Activated naive CD8-positive, alpha-beta T cell treated with anti-CD3 and anti-CD28 coated beads, Interleukin-2, amount 50 U/mL, for 16 hours (primary cell): ENCODE measurements at places on chromosomes 1 and 21.

- DNase-seq: no peak
Observed at GRCh38 chr1:200892546-200892945, 2.2 kb upstream of the INAVA start.

DNA sequence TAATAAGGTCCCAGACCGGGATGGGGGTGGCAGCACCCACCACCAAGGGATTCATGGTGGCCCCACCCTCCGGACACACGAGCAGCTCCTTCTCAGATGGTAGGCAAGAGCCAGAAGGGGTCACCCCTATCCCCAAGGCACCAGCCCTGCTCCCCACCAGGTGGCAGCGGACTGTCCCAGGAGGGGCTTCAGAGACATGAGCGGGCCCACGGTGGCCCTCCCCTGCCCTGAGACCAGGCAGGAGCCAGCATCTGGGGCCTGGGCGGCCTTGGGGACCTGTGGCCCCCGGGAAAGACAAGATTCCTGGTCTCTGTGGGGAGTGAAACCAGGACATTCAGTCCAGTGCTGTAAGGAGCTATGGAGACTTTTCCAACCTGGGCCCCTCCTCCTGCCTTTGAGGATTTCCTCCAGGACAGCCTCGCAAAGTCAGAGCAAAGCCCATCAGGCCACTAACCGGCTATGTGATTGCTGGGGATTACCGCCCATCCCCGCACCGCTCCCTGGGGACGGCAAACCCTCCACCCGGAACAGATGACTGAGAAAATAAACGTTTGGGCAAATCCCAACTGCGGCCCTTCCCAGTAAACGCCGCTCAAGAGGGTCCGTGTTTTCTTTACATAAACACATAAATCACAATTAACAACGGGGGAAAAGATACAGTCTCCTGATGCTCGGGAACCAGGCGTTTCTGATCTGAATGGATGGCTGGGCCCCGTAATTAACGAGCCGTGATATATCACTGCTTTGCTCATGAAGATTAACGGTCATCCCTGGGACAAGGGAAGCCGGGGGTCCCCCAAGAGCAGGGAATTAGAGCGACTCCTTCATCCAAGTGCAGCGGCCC is 50.9 kb upstream of the ARHGEF16 start:
- no peak for DNase-seq

GRCh38 chr1:160129046-160129445 is 13.5 kb downstream of the ATP1A2 start:
- DNase-seq: no peak

DNA sequence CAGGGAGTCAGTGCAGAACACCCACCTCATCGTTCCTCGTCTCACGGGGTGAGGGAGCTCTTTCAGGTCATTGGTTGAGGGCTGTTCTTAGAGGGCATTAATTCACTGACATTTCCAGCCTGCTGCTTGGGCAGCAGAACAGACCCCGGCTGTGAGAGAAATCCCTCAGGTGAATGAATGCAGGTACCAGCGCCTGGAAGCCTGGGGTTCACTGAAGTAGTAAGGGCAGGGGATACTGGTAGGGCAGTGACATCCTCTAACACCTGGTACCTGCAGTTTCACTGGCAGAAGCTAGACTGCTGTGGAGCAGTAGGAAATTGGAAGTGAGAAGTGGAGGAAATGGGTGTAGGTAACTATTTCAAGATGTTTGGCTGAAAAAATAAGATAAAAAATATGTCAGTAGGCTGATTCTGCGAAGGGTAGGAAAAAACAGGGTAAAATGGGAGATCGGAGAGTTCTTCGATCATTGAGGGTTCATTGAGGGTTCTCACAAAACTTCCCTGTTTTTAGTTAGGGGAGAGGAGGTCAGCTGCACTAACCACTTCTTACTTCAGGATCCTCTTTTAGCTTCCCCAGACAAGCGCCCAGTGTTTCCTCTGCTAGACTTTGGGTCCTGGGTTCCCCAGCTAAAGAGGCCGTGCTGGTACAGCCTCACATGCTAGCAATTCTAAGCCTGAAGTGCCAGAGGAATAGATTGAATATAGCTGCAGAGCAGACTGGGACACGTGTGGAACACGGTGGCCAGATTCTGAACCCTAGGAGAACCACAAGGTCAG is 55.2 kb downstream of the RNF220 start:
- DNase-seq: no peak

GRCh38 chr1:59748123-59748522 is 66.6 kb upstream of the HOOK1 start:
- no peak for DNase-seq

DNA sequence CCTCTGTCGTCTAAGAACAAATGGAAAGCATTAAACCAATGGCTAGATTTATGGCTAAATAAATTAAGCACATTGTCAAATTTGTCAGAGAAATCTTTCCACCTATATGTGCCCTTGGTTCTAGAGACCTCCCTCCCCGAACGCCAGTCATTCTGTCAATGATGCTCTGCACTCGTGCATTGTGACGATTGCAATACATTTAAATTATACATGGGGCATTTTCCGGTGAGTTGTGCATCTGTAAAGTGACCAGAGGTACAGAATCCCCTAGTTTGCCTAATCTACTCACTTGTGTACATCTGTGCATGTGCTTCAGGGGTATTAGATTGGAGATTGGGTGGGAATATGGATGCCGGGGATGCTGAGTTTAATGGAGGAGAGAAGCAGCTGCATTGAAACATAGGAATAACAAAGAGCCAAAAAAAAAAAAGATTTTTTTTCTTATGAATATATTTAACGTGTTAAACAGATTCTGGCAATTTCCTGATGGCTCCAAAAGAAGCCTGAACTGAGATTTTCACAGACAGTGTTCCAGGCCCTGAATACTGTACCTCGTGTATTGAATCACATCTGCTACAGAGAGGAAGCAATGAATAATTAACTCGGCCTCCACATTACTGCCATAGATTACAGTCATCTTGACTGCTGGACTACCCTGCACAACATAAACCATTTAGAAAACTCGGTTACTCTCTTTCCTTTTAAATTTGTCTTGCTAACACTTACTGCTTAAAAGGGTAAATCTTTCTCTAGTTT is 149.0 kb upstream of the C1orf87 start:
- no peak for DNase-seq

DNA sequence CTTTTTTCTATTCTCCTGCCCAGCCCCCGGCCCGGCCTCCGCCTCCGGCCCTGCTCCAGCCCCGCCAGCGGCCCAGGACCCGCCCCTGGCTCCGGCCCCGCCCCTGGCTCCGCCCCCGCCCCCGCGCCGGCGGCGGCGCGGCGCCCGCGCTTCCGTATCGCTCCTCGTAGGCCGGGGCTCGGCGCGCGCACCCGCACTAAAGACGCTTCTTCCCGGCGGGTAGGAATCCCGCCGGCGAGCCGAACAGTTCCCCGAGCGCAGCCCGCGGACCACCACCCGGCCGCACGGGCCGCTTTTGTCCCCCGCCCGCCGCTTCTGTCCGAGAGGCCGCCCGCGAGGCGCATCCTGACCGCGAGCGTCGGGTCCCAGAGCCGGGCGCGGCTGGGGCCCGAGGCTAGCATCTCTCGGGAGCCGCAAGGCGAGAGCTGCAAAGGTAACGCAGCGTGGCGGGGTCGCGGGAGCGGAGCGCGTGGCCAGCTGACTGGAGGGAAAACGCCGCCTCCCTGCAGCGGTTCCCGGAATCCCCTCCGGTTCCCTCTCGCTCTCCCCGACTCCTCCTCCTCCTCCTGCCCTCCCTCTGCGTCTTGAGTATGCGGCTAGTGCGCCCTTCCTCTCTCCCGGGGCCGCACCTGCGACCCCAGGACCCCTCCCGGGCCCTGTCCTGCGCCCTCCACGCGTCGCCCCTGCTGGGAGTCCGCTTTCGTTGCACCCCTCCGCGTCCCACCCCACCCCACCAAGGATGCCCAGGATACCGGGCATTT is at the start of gene IFNAR2:
TSS of gene IFNAR2 (plus strand) at position 155 of the 761 bp plus-strand sequence. CDS start 11,985 bp downstream, outside the sequence.
- DNase-seq: peak; percentile 47

DNA sequence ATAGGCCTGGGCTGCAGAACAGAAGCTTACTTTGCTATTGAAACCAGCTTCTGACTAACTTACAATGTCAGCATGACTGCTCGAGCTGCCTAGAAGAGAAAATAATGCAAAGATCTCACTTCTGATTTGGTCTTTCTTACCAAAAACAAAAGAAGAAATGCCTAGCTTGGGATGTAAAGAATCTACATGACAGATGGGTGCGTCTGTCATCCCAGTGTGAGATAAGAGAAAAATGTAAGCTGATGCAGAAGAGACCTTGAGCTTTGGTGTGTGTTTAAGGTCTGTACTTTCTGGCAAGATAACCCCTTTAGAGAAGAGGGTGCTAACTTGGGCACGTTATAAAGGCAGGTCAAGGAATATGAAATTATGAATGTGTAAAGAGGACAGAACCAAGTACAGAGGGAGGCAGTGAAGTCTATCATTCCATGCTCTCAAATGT is 3.6 kb downstream of the FAM20B start:
- no peak for DNase-seq

DNA sequence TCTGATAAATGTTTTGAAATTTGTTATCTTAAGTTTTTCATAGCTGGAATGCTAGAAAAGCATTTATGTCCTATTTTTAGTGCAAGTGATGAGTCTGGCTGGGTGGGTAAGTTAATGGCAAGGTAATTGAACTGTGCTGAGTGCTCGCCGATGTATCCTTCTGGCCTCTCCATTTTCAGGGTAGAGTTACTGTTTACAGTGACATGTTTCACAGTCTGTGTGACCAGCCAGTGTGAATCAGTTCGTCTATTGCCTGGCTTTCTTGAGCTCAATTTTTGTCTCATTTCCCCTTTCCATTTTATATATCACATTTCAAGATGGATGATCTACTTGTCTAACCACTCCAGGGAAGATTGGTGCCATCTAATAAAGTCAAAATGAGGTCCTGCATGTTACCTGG is 44.1 kb downstream of the ITSN1 start:
- no peak for DNase-seq
